Cortex of kidney (tissue), 1 donor: ENCODE measurements at places on chromosomes 13 and 19.

- no peak for DNase-seq
Measured at GRCh38 chr19:10762656-10763055, 44.8 kb downstream of the DNM2 start.

GRCh38 chr19:8585894-8586750 is 8.9 kb upstream of the MYO1F start:
- DNase-seq: no peak

DNA sequence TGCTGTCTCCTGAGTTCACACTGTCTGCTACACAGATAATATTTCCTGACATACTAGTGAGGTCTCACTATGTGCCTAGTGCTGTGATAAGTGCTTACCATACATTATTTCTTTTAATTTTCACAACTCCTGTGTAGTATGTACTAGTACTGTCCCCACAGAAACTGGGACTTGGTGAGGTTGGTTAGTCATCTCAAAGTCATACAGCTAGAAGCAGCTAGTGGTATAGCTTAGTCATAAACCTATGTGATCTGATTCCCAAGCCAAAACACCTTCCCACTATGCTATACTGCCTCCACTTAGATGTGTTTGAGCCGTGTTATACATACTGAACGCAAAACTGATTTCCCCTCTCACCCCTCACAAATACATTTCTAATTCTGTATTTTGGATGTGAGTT is 10.5 kb downstream of the MTMR6 start:
- DNase-seq: no peak

- DNase-seq: no peak
Measured at GRCh38 chr13:59547950-59548349, 615.8 kb downstream of the DIAPH3 start.

DNA sequence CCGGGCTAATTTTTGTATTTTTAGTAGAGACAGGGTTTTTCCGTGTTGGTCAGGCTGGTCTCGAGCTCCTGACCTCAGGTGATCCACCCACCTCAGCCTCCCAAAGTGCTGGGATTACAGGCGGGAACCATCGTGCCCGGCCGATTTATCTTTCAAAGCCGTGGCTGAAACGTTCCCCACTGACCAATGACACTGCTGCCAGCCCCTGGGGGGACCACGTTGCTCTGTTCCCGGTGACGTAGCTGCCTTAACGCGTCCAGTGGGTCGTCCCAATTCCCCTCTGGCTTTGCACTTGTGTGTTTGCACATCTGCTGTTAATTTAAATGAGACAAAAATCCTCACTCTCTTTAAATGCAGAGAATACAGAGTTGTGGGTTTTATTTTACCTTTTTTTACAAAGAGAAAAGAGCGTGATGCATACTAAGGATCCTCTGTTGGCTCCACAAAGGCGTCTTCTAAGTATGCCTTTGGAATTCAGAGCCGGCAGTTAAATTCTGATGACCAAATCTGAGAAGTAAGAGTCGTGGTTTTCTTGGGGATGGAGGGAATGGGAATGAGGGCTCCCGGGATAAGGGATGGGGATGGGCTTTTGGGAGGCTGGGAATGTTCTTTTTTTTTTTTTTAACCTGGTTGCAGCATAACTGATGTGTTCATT is 18.6 kb upstream of the LMTK3 start:
- DNase-seq: no peak

DNA sequence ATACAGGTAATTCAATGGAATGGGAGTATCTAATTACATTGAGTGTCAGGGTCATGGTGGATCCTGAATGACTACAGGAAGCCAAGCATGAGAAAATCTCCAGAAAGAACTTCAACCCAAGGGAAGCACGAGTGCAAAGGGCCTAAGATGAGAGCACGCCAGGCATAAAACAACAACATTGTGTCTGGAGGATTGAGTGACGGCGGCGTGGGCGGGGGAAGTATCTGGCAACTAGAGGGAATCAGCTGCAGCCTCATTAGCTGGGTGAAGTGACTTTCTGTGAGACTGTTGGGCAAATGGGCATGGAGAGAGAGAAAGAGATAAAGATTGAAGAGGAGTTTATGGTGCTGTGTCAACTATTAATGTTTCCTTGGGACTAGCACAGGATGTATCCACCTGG is 194.3 kb downstream of the GPC6 start:
- DNase-seq: no peak

DNA sequence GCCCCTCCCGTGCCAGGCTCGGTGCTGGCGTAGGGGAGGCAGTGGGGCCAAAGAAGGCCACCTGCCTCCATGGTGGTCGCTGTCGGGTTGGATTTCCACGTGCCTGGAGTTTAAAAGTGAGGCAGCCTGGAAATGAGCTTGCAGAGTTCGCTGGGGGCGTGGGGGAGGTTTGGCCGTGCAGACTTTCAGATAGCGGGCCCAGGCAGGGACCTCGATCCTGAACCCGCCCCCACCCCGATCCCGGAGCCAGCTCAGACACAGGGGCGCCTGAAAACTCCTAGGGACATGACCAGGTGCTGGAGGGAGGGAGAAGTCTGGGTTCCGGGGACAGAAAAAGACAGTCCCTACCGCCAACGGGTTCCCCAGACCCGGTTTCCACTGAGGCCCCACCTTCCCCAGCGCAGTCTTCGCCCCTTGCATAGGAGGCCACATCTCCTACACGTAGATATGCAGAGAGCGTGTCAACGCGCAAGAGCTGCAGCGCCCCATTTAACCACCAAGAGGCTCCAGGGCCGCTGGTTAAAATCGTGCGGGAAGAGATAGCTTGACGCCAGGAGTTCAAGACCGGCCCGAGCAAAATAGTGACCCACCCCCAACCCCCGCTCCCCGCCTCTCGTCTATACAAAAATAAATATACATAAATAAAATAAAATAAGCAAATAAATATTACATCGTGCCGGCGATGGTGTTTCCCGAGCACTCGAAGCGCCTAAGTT is 8.5 kb downstream of the CCDC8 start:
- no peak for DNase-seq

- no peak for DNase-seq
Measured at GRCh38 chr13:94431987-94432386, 47.5 kb downstream of the DCT start.

DNA sequence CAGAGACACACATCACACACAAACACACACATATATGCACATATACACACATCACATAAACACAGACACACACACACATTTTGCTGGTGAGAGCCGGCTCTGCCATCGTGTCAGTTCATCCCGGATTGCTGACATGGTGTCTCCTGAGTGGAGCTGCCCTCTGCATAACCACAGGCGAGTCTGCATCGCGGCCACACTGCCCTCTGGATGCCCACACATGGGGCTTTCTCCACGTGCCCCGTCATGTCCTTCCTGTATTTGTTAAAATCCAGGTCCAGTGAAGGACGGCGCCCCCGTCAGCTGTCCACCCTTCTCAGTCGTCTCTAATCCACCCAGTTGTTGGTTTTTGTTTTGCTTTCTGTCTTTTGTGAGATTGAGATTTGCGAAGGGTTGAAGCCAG is 52.6 kb upstream of the F7 start:
- no peak for DNase-seq

DNA sequence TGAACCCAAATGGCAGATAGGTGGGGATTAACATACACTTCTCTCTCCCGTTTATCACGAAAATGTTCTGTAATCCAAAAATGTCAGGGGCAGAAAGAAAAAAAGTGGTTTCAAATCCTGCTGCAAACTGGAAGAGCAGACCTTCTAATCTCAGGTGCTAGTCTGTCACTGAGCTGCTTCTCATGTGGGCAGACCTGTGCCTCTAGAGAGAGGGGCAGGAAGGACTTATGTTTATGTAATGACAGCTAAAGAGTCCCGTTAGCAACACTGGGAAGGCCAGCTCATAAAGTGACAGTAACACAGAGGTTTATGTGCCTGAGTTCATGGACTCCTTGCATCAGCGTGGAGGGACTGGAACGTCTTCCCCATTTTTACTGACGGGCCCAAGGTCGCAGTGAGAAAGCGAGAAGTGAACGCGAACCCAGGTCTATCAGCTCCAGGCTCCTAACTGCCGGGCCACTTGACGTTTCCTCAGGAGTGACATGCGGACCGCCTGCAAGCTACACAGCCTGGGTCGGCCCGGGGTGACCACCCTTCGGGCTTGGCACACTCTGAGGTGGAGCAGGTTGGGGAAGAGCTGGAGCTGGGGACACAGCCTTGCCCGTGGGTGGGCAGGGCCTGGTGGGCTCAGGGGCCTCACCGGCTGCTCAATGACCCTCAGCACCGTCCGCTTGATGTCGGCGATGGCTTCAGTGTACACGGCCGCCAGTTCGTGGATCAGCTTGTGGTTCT is 9.6 kb upstream of the RSPH6A start:
- DNase-seq: no peak

DNA sequence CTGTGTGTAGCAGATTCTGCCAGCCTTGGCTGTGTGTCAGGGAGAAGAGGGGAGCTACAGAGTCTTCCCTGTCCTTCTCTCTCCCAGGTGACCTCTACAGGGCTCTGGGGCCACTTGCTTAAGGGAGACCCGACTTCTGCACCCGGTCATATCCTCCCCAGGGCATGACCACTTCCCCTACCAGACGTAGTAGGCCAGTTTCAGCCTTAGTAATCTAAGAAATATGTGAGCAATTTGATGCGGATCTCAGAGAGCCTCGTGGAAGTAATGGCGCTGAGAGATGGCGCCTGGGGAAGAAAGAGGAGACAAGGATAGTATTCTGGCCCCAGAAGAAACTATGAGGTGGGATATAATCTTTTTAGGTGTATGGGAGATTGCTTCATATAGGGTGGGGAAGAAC is 41.9 kb downstream of the NFIX start:
- no peak for DNase-seq

DNA sequence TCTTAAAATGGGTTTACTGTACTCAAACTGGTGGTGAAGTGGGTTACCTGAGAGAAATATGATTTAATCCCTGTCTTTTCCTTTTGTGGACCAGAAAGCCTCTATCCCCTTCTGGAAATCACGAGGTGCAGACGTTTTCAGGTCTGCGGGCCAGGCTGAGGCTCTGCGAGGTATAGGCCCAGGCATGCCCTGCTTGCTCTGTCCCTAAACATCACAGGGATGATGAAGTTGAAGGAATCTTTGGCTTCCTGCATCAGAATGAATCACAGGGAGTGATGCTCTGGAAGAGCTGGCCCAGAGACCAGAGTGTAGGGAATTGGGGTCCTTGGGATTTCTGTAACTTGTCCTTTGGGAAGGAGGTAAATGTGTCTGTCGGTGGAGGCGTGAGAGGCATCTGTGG is 18.4 kb upstream of the CHST8 start:
- DNase-seq: no peak

DNA sequence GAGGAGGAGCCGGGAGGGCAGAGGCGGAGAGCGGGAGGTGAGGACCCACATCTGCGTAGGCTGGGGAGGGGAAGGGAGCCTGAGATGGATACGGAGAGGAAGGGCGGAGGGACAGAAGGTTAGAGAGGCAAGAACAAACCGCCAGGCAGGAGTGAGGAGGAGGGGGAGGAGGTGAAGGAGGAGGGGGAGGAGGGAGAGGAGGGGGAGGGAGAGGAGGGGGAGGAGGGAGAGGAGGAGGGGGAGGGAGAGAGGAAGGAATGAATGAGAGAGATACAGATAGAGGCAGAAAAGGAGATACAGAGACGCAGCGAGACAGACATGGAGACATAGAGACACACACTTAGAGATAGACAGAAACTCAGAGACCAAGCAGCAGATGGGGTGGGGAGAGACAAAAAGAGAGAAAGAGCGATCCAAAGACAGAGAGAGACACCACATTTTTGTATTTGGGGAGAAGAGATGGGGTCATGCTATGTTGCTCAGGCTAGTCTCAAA is 782 bp upstream of the CA11 start:
- DNase-seq: no peak

DNA sequence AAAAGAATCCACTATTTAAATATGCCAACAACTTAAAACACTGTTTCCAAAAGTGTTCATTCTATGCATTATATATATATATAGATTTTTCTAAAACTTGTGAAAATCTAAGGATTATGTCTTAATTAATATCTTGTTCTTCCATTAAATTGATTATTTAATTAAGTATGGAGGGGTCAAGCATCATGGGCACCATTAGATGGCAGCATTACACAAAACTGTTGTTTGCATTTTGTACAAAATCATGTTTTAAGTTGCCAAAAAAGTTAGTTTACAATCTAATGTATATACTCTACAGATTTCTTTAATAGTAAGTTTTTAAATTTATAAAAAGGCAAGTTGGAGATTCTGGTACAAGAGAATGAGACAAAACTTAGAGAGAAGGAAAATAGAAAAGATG is 213.2 kb upstream of the EDNRB start:
- DNase-seq: no peak

DNA sequence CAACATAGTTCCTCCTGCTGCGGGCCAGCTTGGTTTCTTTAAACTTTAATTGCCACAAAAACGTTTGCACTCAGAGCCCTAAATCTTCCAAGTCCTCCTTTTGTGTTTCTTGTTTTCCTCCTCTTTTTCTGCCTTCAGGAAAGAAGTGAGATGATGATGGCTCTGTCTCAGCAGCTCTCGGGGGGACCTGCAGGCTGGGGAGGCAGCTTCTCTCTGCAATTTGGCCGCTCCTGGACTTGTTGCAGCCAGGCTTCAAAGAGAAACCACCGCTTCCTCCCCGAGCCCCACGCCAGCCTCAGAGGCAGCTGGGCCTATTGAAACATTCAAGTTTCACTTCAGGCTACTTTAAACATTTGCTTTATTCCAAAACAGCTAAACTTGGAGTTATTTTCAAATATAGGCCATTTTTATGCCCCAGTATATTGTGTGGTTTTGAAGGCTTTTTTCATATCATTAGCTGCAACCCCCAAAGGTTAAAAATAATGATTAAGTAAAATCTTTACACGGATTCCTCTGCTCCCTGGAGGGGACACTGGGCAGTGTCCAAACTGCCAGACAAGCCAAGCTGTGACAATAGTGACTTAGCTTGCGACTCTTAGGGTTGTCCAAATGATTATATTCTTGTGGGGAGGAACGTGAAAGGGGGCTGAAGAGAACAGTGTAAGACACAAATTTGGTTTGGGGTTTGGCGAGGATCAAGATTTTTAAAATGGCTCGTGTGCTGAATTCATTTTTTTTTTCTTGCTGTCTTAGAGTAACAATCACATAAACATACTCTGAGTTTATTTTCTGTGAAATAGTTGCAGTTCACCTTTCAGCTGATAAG is 330.8 kb downstream of the DLEU7 start:
- DNase-seq: no peak

- no peak for DNase-seq
Measured at GRCh38 chr19:47215581-47215980, 15.4 kb downstream of the BBC3 start.

DNA sequence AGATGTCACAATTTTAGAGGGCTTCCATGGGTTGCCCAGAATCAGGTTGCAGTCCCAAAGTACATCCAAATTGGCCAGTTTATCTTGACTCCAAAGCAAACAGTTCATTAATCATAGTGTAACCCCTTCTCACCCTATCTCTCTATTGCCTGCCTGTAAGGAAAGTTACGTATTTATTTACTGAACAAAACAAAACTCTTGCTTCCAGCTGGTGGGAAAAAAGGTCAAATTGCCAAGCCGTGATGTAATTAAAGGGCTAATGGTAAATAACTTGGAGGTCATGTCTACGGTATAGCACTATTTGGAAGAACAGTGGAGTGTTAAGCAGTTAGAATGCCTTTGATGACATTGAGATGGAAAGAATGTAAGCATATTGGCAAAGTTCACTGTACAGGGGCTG is 214.0 kb downstream of the DLEU7 start:
- no peak for DNase-seq
